HuH-7.5 (cell line): ENCODE measurements at places on chromosomes 5 and 9.

DNA sequence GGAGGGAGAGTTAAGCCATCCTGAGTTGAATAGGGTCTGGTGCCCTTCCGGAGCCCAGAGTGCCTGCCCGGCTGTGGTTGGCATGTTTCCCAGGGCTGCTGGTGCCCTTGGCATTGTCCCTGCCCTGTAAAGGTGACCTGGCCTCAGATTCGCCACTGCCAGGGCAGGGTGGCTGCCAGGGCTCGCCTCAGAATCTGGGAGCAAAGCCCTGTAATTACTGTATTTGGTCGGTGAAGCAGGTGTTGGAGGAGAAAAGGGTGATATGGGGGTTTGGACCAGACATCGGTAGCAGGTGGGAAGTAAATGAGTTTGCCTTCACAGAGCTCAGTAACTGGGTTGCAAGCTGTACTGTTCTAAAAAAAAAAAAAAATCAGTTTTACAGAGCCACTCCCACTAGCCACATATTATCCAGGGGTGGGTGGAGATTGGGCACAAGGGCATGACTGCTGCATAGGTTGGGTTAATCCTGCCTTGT, 47.6 kb downstream of the RGS3 start:
- no peak for DNase-seq

DNA sequence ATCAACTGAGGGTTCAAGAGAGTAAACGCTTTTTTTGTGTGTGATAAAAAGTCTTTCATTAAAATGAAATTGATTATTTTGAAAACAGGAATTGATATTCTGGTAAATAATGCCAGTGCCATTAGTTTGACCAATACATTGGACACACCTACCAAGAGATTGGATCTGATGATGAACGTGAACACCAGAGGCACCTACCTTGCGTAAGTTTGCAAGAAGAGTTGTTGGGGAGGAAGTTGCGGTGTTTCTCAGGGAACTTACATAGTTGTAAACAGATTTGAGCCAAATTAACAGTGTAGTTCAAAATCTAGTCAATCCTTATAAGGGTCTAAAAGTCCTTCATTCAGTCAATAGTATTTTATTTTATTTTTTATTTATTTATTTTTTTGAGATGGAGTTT, 28.9 kb downstream of the HSDL2 start:
- DNase-seq, result no peak

DNA sequence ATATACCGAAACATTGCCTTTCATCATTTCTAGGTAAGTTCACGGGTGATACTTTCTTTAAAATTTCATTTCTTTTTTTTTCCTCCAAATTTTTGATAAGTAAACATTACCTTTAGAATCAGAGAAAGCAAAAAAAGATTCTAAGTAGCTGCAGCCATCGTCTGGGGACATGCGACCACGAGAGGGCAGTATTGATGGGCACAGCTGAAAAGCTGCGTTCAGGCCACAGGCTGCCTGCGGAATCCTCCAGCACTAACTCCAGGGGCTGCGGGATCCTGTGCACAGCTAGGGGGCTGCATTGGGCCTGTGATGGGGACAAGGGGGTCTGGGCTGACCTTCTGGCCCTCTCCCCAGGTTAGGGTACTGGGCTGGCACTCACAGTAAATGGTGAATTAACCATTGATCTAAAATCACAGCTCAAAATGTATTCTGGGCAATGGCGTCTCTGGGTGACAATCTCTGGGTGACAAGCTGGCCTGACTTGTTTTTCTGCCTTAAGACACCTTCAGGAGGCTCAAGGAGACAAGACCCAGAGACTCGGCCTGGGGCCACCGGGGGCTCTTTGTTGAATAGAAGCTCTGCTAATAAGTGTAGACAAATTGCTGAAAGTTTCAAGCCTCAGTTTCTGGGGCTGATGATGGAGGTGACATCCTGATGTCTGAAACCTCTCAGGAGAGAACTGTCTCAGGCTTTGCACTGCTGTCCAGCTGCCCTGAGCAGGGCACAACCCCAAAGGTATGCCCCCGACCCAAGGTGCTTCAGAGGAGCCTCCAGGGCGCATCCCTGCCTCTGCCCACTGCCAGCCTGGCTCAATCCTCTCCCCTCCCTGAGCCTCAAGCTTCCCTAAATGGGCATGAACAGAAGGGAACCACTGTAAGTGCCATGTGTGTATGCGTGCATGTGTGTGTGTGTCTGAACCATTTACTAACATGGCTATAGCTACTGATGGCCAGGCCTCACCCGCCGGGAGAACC, 44.3 kb upstream of the SARDH start:
- peak; percentile 92 for DNase-seq

- DNase-seq, result no peak
These were observed 27.8 kb upstream of the ARAP3 start for GRCh38 chr5:141709699-141710267.

DNA sequence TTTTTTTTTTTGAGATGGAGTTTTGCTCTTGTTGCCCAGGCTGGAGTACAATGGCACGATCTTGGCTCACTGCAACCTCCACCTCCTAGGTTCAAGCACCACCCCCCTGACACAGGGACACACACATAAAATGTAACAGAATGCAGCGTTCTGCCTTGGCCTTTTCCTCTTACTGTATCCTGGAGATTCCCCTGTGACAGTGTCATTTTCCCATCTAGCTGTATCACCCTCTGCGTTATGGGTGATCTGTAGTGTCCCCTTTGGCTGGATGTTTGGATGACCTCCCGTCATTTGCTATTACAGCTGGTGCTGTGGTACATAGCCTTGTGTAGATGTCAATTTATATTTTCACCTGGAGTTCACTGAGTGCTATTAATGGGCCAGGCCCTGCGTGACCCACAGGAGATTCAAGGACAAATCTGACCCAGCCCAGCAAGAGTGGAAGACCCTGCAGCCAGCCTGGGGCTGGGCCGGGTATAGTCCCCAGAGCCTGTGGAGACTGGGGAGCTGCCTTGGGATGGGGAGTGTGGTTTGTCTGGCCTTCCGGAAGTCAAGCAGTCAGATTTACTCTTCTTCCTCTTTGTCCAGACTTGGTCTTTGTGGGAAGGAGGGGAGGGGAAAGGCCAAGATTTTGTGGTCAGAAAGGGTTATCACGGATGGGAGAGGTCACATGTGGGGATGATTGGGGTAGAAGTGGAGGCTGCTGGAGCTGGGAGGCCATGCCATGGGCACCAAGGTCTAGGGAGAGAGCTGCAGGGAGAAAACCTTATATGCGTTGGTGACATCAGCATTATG, 43.6 kb downstream of the ERGIC1 start:
- no peak for DNase-seq

DNA sequence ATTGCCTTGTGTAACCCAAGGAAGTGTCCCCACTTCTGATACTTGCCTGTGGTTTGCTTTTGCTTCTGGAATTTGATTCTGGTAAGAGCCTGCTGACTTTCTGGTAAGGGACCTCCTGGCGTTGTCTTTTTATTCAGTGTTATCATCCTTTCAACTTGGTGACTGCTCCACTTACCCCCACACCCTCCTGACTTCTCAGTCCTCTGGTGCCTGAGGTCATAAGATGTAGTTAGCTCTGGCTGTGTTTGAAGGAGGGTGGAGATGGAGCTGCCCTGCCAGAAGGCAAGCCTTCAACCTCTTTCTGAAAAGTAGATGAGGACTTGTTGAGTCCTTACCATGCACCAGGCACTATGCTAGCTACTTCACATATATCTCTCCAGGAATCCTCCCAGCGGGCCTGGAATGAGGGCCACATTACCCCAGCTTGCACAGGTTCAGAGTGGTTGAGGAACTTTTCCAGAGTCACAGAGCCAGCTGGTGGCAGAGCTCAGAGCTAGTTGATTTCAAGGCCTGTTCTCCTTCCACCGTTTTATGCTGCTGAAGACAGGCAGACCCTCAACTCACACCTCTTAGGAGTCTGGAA, 45.2 kb upstream of the PITX1 start:
- DNase-seq, result no peak

DNA sequence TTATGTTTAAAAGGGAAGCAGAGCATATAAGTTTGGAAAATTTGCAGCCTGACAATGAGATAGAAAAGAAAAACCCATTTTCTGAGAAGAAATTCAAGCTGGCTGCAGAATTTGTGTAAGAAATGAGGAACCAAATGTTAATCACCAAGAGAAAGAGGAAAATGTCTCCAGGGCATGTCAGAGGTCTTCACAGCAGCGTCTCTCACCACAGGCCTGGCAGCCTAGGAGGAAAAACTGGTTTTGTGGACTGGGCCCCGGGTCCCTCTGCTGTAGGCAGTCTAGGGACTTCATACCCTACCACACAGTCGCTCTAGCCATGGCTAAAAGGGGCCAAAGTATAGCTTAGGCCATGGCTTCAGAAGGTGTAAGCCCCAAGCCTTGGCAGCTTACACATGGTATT, 32.1 kb upstream of the HSD17B4 start:
- no peak for DNase-seq

DNA sequence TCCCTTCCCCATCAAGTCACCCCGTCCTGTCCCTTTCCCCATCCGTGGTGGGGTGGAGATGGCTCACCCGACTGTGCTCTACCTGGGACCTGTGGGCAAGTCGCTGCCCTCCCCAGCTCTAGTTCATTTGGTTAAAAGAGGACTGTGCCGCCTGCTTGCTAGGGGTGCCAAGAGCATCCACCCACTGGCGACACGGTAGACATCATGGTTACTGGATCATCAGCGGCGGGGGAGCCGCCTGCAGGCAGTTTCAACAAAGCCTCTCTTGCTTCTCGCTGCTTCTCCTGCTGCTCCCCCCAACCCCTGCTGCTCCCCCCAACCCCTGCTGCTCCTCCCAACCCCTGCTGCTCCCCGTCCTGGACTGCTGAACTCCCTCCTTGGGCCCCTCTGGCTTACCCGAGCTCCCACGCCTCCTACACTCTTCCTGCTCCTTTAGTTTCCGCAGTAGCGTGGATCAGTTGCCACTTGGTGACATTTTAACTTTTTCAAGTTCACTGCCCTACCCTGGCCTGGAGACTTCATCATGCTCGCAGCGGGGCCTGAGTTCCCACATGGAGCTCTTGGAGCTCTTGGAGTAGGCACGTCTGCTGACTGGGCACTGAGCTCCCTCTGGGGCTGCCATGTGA, 22.0 kb upstream of the SCGB3A1 start:
- no peak for DNase-seq
